ENCODE measurements at places on chromosomes 2 and 18.
A peak's percentile ranks its signal among the peaks of the same experiment; 100 is the strongest.

GRCh38 chr2:111944531-111945210, 46.3 kb downstream of the MERTK start:
- DNase-seq: no peak
- no peaks in the 10 kb centered on the region for H3K27me3 ChIP-seq
- no peak overlapping the region for H3K27ac ChIP-seq

DNA sequence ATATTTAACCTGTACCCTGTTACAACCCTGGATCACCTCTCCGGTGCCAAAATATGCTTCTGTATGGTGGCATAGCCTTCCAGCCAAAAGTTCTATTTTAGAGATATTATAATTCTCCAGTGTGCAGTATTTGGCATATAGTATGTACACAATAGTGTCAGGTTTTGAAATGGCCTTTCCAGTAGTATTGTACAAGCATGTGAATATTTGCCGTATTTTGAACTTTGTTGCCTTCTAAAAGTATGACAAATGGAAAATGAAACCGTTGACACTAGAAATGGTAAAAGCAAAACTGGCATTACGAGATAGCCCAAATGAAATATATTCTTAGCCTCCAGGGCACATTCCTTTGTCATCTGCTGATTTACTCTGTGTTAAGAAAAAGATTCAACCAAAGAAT, 431.2 kb downstream of the LRP1B start:
- peak overlapping the region; percentile 55 for H3K27ac ChIP-seq
- H3K4me3 ChIP-seq: no peak overlapping the region
- H3K36me3 ChIP-seq: no peaks in the 10 kb centered on the region
- DNase-seq: no peak
- no peaks in the 10 kb centered on the region for H3K27me3 ChIP-seq

GRCh38 chr2:3712424-3712823, 9.0 kb downstream of the DCDC2C start:
- H3K36me3 ChIP-seq: no peaks in the 10 kb centered on the region
- H3K27ac ChIP-seq: no peak overlapping the region
- no peak overlapping the region for H3K4me3 ChIP-seq
- peaks cover 31% of the 10 kb centered on the region for H3K27me3 ChIP-seq

DNA sequence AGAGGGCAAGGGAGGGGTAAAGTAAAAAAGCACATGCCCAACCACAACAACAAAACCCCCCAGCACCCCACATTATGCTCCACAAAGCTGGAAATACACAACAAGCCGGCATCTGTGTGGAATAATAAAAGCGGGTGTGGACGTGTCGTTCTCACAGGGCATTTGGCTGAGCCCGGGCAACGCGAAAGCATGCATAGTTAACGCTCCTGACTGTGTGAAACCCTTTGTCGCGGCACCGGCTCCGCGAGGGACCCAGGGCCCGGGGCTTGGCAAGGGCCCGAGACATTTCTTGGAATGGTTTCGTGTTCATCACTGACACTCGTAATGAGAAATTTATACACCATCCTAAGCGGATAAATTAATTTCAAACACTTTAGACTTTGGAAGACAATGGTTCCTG, 165.6 kb downstream of the INHBB start:
- peaks cover 53% of the 10 kb centered on the region for H3K27me3 ChIP-seq
- H3K4me1 ChIP-seq: peaks cover 4% of the 10 kb centered on the region
- H3K4me3 ChIP-seq: no peak overlapping the region
- H3K36me3 ChIP-seq: no peaks in the 10 kb centered on the region
- no peak overlapping the region for H3K27ac ChIP-seq

GRCh38 chr2:188869550-188869949, 104.6 kb upstream of the COL3A1 start:
- no peak overlapping the region for H3K4me3 ChIP-seq
- H3K27me3 ChIP-seq: no peaks in the 10 kb centered on the region
- peaks cover 31% of the 10 kb centered on the region for H3K36me3 ChIP-seq
- peak overlapping the region; percentile 70 for H3K27ac ChIP-seq
- peaks cover 29% of the 10 kb centered on the region for H3K4me1 ChIP-seq

- H3K27me3 ChIP-seq: no peaks in the 10 kb centered on the region
- no peak overlapping the region for H3K27ac ChIP-seq
- H3K4me3 ChIP-seq: no peak overlapping the region
- no peak for DNase-seq
- peaks cover 33% of the 10 kb centered on the region for H3K4me1 ChIP-seq
These were observed 77.5 kb downstream of the EPB41L3 start for GRCh38 chr18:5466256-5466655.

- H3K27ac ChIP-seq: peak overlapping the region; percentile 87
- peaks cover 45% of the 10 kb centered on the region for H3K4me1 ChIP-seq
These were observed 502 bp downstream of the MERTK start for GRCh38 chr2:111898703-111899514.

DNA sequence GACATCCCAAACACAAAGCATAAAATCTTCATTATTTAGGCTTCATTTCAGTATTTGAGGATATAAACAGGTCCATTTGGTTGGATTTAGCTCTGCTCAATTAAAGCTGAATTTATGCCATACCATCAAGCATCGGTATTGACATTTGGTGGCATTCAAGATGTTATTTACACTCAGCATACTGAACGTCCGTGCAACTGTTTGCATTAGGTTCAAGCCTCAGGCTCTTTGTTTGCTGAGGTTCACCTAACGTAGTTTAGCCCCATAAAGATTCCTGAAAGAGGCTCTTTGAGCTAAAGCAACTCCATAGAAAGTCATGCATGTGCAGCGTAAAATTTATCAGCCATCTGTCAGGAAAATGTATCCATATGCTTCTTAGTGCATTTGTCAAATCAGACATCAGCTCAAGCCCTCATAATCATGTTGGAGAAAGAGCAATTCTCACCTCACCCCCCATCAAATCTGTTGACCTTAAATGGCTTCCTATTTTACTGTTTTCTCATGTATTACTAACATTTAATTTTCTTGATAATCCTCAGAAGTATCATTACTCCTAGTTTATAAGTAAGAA, 366.9 kb downstream of the EPHA4 start:
- H3K4me3 ChIP-seq: no peak overlapping the region
- peaks cover 39% of the 10 kb centered on the region for H3K27me3 ChIP-seq
- no peak overlapping the region for H3K27ac ChIP-seq
- no peaks in the 10 kb centered on the region for H3K36me3 ChIP-seq

- H3K36me3 ChIP-seq: no peaks in the 10 kb centered on the region
- peaks cover 20% of the 10 kb centered on the region for H3K4me1 ChIP-seq
- H3K27ac ChIP-seq: peak overlapping the region; percentile 0
- no peak for DNase-seq
These were observed 20.8 kb upstream of the PUM2 start for GRCh38 chr2:20371323-20372025.

GRCh38 chr2:26344581-26345282, 1.2 kb upstream of the SELENOI start:
- peak overlapping the region; percentile 93 for H3K4me3 ChIP-seq
- no peak for DNase-seq
- H3K4me1 ChIP-seq: peaks cover 31% of the 10 kb centered on the region

GRCh38 chr2:231093933-231094332, 30.9 kb downstream of the HTR2B start:
- H3K4me1 ChIP-seq: peaks cover 20% of the 10 kb centered on the region
- H3K27ac ChIP-seq: no peak overlapping the region
- no peak overlapping the region for H3K4me3 ChIP-seq
- H3K36me3 ChIP-seq: peaks cover 71% of the 10 kb centered on the region

DNA sequence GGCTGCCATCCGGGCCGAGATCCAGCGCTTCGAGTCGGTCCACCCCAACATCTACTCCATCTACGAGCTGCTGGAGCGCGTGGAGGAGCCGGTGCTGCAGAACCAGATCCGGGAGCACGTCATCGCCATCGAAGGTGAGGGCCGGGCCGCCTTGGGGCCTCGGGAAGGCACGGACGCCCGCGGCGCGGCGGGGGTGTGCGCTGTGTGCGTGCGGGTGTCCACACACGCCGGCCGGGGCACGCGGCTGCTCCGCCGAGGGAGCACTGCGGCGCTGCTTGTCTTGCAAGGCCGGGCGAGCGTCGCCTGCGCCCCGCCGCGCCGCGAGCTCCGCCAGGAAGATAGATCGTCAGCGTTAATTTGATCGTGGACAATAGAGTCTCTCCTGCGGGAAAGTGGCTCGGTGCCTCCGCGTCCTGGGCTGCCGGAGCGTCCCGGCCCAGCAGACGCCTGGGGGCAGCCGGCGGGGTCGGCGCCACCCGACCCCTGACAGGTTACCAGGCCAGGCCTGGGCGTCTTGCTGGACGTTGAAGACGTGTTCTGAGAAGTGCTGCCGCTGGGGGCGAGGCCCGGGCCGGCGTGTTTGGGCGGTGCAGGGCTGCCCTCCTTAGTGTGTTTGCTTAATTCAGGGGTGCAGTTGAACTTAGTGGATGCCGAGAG, 1.0 kb downstream of the AGAP1 start:
- peaks cover 7% of the 10 kb centered on the region for H3K27me3 ChIP-seq
- no peaks in the 10 kb centered on the region for H3K36me3 ChIP-seq
- DNase-seq: peak; percentile 34
- peak overlapping the region; percentile 79 for H3K4me3 ChIP-seq

GRCh38 chr18:55587418-55588110, 428 bp downstream of the TCF4 start:
- H3K27ac ChIP-seq: peak overlapping the region; percentile 94
- H3K27me3 ChIP-seq: no peaks in the 10 kb centered on the region
- DNase-seq: no peak
- peaks cover 40% of the 10 kb centered on the region for H3K4me1 ChIP-seq
- no peaks in the 10 kb centered on the region for H3K36me3 ChIP-seq
- peak overlapping the region; percentile 91 for H3K4me3 ChIP-seq

- peaks cover 16% of the 10 kb centered on the region for H3K4me1 ChIP-seq
- H3K4me3 ChIP-seq: no peak overlapping the region
- H3K27ac ChIP-seq: peak overlapping the region; percentile 6
- H3K36me3 ChIP-seq: peaks cover 40% of the 10 kb centered on the region
These were observed 85.9 kb downstream of the FEZ2 start for GRCh38 chr2:36511858-36512603.

- no peak overlapping the region for H3K27ac ChIP-seq
- DNase-seq: no peak
- no peak overlapping the region for H3K4me3 ChIP-seq
- no peaks in the 10 kb centered on the region for H3K36me3 ChIP-seq
- H3K27me3 ChIP-seq: no peaks in the 10 kb centered on the region
These were observed 157.6 kb upstream of the CCDC68 start for GRCh38 chr18:55116863-55117262.

- H3K27me3 ChIP-seq: no peaks in the 10 kb centered on the region
- H3K4me1 ChIP-seq: peaks cover 41% of the 10 kb centered on the region
- peak overlapping the region; percentile 100 for H3K27ac ChIP-seq
- peak overlapping the region; percentile 96 for H3K4me3 ChIP-seq
- H3K36me3 ChIP-seq: peaks cover 8% of the 10 kb centered on the region
These were observed 836 bp downstream of the STK11IP start for GRCh38 chr2:219598308-219599078.

GRCh38 chr2:9145752-9146430, 60.7 kb upstream of the ASAP2 start:
- peaks cover 10% of the 10 kb centered on the region for H3K4me1 ChIP-seq
- peaks cover 2% of the 10 kb centered on the region for H3K27me3 ChIP-seq
- no peak for DNase-seq
- no peaks in the 10 kb centered on the region for H3K36me3 ChIP-seq
- H3K27ac ChIP-seq: no peak overlapping the region
- no peak overlapping the region for H3K4me3 ChIP-seq

- H3K36me3 ChIP-seq: peaks cover under 1% of the 10 kb centered on the region
- H3K27ac ChIP-seq: no peak overlapping the region
- H3K4me3 ChIP-seq: no peak overlapping the region
- no peaks in the 10 kb centered on the region for H3K27me3 ChIP-seq
- no peaks in the 10 kb centered on the region for H3K4me1 ChIP-seq
- no peak for DNase-seq
These were observed 251.4 kb downstream of the ANKRD30B start for GRCh38 chr18:14999085-14999975.

GRCh38 chr2:29106980-29107388, 8.2 kb upstream of the CLIP4 start:
- no peaks in the 10 kb centered on the region for H3K36me3 ChIP-seq
- H3K4me3 ChIP-seq: no peak overlapping the region
- DNase-seq: no peak
- H3K4me1 ChIP-seq: no peaks in the 10 kb centered on the region
- H3K27ac ChIP-seq: no peak overlapping the region

DNA sequence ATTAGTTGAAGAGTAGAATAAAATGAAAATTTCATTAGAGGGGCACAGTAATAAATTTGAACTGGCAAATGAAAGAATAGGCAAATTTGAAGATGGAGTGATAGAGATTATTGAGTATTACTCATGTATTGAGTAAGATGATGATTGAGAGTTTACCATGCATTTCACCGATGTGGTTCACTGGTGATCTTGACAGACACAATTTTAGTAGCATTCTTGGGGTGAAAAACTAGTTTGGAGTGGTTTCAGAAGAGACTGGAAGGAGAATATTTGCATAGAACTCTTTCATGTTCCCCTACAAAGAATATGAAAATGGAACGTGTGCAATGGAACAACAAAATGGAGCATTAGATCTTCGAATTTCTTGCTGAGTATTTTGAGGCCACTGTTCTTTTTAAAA, 121.4 kb downstream of the ASXL3 start:
- peaks cover 6% of the 10 kb centered on the region for H3K4me1 ChIP-seq
- H3K27ac ChIP-seq: no peak overlapping the region
- H3K27me3 ChIP-seq: no peaks in the 10 kb centered on the region
- peaks cover 14% of the 10 kb centered on the region for H3K36me3 ChIP-seq

DNA sequence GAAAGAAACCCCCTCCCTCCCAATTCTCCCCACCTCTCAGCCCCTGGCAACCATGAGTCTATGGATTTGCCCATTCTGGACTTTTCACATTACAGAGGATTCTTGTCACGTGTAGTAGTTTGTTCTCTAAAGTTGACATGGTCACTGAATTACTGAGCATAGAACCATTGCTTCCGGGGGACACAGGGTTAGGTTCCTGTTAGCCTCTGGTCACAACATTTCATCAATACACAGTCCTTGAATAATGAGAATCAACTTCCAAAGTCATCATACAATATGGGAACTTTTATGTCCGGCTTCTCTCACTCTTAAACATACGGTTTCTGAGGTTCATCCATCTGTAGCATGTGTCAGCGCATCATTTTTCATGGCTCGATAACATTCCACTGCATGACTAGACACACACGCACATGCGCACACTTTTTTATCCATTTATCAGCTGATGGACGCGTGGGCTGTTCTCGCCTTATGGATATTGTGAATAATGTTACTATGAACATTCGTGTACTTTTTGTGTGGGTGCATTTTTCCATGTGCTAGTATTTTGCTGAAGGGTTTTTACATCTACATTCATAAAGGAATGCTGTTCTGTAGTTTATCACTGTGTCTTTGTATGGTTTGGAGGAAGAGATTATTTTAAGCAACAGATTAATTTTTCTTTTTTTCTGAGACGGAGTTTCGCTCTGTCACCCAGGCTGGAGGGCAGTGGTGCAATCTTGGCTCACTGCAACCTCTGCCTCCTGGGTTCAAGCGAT, 48.1 kb downstream of the PARD6G start:
- peaks cover 32% of the 10 kb centered on the region for H3K4me1 ChIP-seq
- H3K4me3 ChIP-seq: no peak overlapping the region
- peak overlapping the region; percentile 18 for H3K27ac ChIP-seq
- H3K27me3 ChIP-seq: no peaks in the 10 kb centered on the region
- peak; percentile 7 for DNase-seq

- peaks cover 37% of the 10 kb centered on the region for H3K4me1 ChIP-seq
- peak overlapping the region; percentile 54 for H3K4me3 ChIP-seq
These were observed 54.3 kb downstream of the PKDCC start for GRCh38 chr2:42102024-42102590.

GRCh38 chr2:67311536-67311935, 85.6 kb upstream of the ETAA1 start:
- DNase-seq: no peak
- peaks cover under 1% of the 10 kb centered on the region for H3K36me3 ChIP-seq
- H3K27me3 ChIP-seq: no peaks in the 10 kb centered on the region
- no peak overlapping the region for H3K4me3 ChIP-seq
- H3K4me1 ChIP-seq: peaks cover 30% of the 10 kb centered on the region
- peak overlapping the region; percentile 28 for H3K27ac ChIP-seq

All from mesothelial cell of epicardium (in vitro differentiated cells).